ENCODE measurements at places on chromosomes 1 and 21.

DNA sequence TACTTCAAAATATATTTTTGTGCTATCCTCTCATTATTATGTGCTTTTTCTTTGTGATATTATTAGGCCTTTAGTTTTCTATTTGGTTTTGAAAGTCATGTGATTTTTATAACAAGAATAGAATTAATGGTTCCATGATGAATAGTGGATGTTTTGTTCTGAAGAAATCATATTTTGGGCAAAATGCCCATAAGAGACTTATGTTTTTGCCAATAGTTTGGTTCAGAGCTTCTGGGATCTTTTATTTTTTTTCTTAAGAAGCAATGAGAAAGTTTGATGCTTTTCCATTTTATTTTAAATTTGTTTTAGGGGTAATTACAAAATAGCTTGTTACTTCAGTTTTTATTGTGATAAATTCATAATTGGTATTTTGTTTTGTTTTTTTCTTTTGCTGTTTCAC is 49.8 kb downstream of the LYPLAL1 start:
- no peak overlapping the region for H3K27ac ChIP-seq
- no peaks in the 10 kb centered on the region for H3K4me1 ChIP-seq
- no peak overlapping the region for H3K4me3 ChIP-seq
- H3K27me3 ChIP-seq: no peaks in the 10 kb centered on the region

DNA sequence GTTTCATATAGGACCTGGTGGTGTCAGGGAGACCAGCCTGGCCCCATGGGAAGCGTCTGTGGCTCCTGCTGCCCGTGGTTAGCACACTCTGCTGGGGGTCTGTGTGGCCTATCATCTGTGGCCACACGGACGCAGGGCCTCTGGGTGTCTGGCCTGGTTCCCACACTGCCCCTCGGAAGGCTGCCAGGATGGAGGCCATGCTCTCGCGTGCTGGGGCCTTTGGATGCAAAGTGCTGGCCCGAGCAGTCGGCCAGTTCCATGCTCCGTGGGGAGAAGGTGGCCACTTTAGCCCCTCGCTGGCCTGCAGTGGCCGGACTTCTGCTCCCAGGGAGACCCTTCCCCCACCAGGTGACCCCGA is 20.8 kb upstream of the LRRC3 start:
- peaks cover 5% of the 10 kb centered on the region for H3K36me3 ChIP-seq
- DNase-seq: no peak
- peaks cover 14% of the 10 kb centered on the region for H3K4me1 ChIP-seq
- no peak overlapping the region for H3K4me3 ChIP-seq
- H3K27me3 ChIP-seq: peaks cover 6% of the 10 kb centered on the region
- no peak overlapping the region for H3K27ac ChIP-seq

GRCh38 chr1:162131400-162132321 is 62.2 kb downstream of the NOS1AP start:
- H3K27ac ChIP-seq: peak overlapping the region; percentile 62
- no peak for DNase-seq
- H3K27me3 ChIP-seq: no peaks in the 10 kb centered on the region
- H3K4me3 ChIP-seq: no peak overlapping the region

DNA sequence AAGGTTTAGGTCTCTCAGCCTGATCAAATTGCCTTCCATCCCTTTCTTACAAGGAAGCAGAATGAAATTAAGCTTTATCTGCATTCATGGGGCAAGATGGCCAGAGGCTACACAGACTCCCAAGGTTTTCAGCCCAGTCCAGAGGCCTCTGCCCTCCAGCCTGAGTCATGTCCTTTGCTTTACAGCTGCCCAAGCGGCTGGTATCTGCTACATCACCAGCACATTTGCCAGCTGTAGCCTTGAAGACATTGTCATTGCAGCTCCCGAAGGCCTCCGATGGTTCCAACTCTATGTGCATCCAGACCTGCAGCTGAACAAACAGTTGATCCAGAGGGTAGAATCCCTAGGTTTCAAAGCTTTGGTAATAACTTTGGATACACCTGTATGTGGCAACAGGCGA is 16.0 kb downstream of the HAO2 start:
- H3K27me3 ChIP-seq: peaks cover 6% of the 10 kb centered on the region
- H3K4me1 ChIP-seq: peaks cover 13% of the 10 kb centered on the region
- H3K4me3 ChIP-seq: no peak overlapping the region

DNA sequence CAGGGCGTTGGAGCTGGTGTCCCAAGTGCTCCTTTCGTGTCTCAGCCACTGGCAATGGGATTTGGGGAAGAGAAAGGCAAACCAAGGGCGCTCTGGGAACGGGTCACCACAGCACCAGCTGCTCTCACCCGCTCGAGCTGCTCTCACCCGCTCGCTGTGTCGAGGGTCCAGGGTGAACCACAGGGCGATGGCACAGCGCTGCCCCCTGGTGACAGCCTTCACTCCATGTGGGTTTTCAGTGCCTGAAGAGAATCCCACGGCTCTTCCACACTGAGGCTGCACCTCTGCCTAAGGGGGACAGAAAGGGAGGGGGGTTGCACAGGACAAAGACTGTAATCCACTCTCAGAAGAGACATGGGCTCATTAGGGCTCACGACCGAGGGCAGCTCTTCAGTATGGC is 7.1 kb upstream of the CLDN19 start:
- peaks cover 43% of the 10 kb centered on the region for H3K36me3 ChIP-seq
- peaks cover 12% of the 10 kb centered on the region for H3K4me1 ChIP-seq
- H3K4me3 ChIP-seq: no peak overlapping the region
- peak overlapping the region; percentile 39 for H3K27ac ChIP-seq
- DNase-seq: peak; percentile 71

All from nephron progenitor cell (in vitro differentiated cells).